ENCODE measurements at places on chromosomes 13 and 19.

DNA sequence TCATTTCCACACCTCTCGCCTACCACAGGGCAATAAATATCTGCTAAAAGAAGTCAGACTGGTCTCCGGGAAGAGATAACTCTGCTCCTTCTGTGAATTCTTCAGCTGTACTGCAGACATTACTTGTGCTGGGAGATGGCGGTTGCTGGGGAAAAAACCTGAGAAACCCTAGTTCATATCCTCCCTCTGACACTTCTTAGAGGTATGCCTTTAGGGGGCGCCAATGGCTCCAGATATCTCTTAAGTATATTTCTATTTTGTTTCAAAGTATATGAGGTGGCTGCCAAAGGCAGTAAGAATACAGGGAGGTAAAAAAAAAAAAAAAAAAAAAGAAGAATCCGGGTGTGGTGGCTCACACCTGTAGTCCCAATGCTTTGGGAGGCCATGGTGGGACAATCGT is 175.2 kb downstream of the PAN3 start:
- no peak for DNase-seq

- DNase-seq = no peak
These were observed 383.4 kb downstream of the IRS2 start for GRCh38 chr13:109403012-109403421.

DNA sequence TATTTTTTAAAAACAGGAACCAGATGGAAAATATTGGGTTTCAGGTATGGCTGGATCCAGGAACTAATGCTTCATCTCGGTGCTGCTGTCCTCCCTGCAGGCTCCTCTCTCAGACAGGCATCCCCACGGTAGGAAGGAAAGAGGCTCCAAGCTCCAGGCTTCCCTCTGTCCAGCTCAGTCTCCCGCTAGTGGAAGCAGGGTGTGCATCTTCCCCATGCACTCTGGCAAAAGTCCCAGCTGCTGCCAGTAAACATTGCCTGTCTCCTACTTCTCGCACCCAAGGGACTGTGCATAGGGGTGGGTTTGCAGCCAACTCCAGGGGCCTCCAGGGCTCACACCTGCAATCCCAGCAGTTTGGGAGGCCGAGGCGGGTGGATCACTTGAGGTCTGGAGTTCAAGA is 29.2 kb downstream of the IL12RB1 start:
- no peak for DNase-seq

DNA sequence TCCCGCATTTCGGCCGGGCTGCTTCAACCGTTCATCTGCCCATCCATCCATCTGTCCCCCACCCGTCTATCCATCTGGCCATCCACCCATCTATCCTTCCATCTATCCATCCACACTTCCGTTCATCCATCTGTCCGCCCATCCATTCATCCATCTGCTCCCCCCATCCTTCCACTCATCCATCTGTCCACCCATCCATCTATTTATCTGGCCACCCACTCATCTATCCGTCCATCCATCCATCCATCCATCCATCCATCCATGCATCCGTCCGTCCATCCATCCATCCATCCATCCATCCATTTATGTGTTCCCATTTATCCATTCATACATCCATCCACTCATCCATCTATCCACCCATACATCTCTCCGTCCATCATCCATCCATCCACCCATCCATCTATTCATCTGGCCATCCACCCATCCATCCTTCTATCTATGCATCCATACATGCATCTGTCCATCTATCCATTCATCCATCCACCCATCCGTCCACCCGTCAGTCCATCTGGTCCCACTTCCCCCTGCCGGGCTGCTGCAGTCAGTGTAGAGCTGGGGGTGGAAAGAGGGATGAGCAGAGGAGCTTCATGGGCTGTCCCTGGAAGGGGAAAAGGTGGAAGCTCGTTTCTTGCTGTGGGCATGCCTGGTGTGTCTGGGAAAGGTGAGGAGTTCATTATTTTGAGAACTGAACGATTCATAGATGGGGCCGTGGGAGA is 722 bp downstream of the HSD11B1L start:
- no peak for DNase-seq

GRCh38 chr13:80894917-80895316 is 554.0 kb upstream of the SPRY2 start:
- no peak for DNase-seq

DNA sequence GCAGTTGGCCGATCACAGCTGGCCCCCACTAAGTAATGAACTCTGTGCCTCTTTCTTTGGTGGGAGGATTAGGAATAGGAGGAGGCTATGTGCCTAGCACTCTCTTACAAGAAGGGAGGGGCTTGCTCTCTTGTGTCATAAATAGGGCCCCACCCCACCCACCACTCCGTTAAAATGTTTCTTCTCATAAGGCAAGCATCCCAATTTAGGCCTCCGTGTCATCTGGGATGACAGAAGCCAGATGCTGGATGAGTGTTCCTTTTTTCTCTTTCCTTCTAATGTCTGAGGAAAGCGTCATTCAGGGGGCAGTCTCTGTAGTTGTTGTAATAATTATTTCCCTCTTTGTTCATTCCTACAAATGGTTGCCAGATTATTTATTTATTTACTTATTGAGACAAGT is at the start of gene LIPE:
LIPE (minus strand) TSS at position 76 of the 400 bp plus-strand sequence. CDS start 239 bp downstream, outside the sequence.
- no peak for DNase-seq

DNA sequence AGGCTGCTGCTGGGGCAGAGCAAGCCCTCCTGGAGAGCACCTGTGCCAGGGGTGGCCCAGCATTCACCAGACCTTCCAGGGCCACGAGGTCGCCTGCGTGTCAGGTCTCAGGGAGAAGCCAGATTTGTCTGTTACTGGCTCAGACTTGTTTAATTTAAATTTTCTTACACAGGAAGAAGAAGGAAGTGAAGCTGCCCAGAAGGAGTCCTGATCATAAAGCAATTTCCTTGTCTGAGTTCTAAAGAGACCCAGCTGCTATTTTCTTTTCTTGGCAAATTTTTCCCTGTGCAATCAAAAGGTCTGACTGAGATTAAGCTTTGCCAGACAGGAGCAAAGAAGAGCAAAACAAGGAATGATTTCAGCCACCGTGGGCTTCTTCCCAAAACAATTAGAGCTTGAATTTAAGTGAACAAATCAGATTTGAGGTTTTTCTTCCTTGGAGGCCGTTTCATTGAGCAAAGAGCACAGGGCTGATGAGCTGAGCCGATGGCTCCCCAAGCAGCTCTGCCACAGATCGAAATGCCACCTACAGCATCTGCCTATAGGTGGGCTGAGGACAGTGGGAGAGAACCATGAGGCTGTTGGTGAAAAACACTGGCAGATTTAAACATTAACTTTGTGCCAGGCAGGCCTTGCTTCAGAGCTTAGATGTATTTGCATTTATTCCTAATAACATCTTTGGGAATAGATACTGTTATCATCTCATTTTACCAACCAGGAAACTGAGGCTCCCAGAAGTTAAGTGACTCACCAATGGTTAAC is 40.1 kb downstream of the HSPH1 start:
- DNase-seq = no peak

- DNase-seq = peak; percentile 42
These were observed 583 bp downstream of the CCDC61 start for GRCh38 chr19:45995715-45996385.

DNA sequence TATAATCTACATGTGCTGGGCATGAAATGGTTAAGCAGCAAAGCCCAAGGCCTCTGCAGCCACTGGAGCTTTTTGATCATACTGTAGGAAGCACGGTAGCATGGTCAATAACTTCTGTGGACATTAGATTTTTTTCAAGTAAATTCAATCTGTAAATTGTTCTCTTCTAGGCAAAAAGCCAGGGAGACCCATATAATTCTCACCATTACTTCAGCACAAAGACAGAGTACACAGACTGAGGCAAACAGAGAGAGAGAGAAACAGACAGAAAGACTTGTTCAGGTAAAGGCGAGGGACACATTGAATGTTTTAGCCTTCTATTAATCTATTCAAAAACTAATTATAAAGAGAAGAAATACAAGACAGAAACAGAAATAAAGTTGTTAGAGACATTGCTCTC is 349.4 kb downstream of the RFC3 start:
- no peak for DNase-seq

DNA sequence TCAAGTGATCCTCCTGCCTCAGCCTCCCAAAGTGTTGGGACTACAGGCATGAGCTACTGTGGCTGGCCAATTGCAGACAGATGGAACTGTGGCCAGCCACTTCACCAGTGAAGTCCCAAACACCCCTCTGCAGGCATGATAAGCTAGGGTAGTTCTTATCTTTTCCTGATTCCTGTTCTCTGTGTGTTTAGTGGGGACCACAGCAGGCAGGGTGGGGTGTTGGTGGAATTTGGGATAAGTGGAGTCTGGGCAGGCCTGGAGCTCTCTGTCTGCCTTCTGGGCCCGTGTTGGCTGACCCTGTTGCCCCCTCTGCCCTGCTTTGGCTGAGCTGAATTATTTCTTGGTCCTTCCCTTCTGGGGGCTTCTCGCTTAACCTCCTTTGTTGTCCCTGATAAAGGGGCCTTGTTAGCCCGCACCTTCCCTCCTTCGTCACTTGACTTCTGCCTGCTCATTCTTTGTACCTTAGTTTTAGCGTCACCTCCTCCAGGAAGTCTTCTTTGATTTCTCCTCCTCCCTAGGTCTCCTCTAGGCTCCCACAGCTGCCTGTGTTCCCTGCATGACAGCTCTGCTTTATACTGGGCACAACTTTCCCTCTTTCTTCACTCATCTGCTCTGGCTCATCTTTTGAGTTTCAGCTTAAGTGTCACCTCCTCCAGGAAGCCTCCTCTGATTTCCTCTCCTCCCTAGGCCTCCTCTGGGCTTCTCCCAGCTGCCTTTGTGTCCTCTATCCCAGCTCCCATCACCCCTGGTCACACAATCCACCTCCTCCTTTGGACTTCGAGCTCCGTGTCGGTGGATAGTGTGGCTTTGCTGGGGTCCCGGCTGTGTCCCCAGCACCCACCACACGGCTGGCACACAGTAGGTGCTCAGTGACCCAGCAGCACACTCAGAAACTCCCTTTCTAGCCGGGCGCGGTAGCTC is 1.7 kb upstream of the NCLN start:
- no peak for DNase-seq

DNA sequence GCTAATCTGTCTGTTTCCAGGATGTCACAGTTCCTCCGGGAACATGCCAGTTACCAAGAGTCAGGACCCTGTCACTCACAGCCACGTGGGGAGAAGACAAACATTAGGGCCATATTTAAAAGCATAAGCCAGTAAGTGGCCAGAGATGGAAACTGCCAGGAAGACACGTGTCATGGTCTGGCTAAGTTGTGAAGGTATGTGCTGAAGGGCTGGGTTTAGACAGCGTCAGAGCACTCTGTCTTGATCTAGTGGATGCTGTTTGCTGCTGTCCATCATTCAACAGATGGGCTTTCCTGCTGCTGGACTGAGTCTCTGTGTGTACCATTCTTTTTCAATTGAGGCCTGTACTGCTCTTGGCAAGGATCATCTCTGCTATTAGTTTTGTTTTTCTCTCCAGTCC is 128.6 kb downstream of the HS6ST3 start:
- DNase-seq = no peak

GRCh38 chr13:38542601-38543000 is 144.3 kb upstream of the FREM2 start:
- DNase-seq = peak; percentile 70

DNA sequence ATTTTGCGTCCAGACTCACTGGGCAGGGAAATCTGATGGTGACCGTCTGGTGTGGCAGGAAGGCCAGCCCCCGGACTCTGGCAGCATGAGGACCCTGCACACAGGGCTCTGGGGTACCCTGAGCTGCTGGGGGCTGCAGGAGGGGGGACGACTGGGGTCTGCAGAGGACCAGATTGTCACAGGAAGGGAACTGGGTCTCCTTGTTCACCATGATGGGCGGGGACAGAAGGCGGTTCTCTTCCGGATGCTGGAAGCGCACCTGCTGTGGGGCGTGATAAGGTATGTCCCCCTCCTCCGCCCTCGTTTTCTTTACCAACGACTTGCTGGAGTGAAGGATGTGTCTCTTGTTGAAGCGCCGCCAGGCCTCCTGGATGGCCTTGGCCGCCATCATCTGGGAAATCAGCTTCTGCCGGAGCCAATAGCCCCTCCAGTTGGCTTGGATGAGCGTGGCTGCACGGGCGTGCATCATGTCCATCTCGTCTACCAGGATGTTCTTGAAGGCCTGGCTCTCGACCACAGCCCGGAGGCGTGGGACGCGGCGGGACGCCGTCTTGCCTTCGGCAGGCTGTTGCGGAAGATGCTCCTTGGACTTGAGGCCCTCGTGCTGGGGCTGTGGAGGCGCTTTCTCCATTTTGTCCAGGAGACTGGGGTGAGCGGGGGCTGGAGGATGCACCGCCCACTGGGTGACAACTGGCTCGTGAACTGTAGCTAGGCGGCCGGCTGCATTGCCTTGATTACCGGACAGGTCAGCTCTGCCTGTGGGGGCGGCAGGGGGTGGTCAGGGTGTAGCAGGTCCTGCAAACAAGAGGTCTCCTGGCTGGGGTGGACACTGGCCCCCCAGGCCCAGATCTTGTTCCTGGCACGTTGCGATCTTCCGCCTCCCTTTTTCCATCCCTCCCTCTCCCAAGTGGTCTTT is 7.2 kb downstream of the IQCN start:
- no peak for DNase-seq

GRCh38 chr13:66551128-66551527 is 679.0 kb downstream of the PCDH9 start:
- DNase-seq = no peak

- DNase-seq = no peak
These were observed 644.7 kb upstream of the KLF12 start for GRCh38 chr13:74778946-74779345.

GRCh38 chr19:57759096-57759495 is 10.4 kb upstream of the ZNF586 start:
- DNase-seq = no peak

DNA sequence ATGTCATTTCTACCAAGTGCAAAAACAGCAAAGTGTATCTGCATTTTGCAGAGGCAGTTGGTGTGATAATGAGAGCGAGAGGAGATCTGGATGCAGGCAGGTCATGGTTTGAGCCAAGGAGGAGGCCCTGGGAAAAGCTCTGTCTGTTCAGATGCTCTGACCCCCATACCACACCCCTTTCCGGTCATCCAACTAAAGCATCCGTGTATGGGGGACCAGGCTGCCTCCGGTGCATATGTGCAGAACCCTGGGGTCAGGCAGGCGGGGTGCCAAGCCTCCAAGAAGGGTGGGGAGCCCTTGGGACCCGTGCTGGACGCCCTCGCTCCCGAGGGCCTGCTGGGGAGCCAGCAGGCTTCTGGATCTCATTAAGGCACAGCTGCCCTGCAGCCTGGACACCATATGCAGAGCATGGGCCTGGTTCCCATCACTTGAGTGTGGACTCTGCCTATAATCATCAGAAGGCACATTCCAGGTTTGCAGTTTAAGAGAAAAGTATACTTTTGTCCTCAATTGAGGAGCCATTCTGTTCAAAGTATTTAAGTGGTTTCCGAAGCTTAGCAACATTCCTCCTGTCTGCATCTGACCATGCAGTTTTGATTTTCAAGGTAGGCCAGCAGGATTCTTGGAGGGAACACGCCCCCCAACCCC is 56.1 kb downstream of the ALOX5AP start:
- DNase-seq = no peak

DNA sequence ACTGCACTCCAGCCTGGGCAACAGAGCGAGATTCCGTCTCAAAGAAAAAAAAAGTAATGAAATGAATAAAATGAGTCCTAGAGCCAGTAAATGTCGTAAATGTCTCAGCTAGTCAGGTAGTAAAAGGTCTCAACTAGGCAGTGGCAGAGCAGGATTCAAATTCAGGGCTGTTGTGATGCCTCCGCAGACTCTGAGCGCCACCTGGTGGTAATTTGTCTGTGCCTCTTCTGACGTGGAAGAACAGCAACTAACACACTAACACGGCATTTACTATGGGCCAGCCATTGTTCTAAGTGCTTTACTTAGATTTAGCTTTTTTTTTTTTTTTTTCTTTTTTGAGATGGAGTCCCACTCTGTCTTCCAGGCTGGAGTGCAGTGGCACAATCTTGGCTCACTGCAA is 30.2 kb downstream of the CYP2F1 start:
- DNase-seq = peak; percentile 56

GRCh38 chr19:51708811-51709210 is 15.0 kb downstream of the HAS1 start:
- DNase-seq = no peak

Measured in RCC 7860 (cell line).